Activated naive CD4-positive, alpha-beta T cell (primary cell): ENCODE measurements at places on chromosomes 7 and 10.

- DNase-seq = no peak
Observed at GRCh38 chr10:133067149-133068105, 20.3 kb upstream of the ADGRA1 start.

DNA sequence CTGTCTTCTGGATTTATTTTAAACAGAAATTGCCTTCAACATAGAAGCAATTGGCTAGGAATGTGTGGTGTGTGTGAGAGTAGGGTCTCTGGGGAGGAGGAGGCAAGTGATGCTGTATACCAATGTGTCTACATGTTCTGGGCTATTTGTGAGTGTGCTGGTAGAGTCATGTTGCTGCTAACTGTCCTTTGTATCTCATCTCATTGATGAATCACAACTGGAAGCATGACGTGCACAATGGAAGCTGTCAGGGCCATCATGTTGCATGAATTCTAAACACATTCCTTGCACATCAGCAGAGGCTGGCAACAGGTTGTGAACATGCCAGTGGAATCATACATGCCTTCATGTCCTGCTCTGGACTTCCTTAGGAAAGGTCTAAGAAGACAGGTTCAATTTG is 199.7 kb downstream of the BMPER start:
- DNase-seq = no peak

DNA sequence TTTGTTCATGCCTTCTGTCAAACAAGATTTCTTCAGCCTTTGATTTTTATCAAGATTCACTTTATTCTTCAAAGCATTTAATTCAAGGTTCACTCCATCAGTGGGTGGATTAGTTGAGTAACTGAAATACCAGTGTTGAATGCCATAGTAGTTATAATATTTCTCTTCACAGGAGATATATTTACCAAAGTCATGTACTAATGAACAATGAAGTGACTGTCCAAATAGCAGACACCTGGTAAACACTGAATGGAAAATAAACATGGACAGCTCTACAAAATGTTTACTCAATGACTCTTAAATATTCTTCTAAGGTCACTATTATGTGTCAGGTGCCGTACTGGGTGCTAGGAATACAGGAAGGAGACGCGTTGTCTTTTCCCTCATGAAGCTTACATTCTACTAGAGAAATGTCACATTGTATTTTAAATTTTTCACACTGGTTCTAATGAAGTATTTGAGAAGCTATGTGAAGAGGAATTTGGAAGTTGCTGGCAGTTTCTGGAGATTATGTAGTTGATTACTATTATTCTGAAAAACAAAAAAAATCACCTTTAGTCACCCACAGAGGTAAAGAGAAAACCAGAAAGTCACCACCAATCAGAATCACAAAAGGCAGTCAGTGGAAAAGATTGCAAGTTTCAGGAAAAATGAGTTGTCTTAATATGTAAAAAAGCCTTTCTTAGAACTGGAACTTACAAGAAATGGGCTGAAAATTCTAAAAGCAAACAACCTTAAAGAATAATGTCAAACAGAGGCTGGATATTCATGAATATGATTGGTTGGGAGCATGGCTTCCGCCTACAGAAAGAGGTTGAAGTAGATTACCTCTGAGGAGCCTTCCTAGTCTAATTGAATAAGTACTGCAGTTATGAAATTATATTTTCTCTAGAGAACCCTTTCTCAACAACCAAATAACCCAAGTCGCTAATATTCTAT is 84.5 kb downstream of the RTKN2 start:
- no peak for DNase-seq

DNA sequence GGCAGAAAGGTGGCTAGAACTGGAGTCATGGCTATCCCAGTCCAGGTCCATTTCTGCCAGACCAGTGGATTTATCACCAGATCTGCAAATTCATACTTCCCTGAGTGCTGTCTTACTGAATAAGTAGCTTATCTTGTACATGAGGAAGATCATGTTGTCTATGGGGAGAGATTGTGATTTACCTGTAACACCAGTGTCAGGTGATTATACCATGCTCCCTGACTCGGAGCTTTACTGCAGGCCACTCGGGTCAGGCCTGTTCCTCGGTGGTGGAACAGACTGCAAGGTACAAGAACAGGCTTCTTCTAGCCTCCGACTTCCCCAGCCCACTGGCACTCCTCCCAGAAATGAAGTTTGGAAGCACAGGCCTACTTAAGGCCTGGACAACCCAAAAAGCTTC is 42.6 kb upstream of the DLG5 start:
- no peak for DNase-seq

- DNase-seq = no peak
Observed at GRCh38 chr7:70710651-70711050, 421.3 kb upstream of the GALNT17 start.
